ENCODE measurements at places on chromosomes 12 and 14.

- no peak for DNase-seq
Measured at GRCh38 chr12:108690542-108691174, 40.7 kb downstream of the CORO1C start.

DNA sequence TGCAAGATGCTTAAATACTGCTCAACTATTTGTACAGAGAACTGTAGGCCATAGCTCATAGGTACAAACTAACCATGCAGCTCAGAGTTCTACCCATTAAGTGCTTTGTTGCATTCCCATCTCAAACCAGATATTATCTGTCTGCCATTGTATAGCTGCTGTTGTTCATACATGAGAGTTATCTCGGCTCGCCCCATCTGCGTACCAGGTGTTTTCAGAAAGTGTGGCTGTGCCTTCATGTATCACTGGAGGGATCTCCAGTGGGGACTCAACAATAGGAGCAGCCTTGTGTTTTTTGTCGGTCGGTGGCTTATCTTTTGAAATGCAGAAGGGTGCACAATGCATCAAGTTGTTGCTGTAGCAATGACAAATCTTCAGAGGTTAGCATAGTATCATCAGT is 678.3 kb downstream of the RERGL start:
- no peak for DNase-seq

- DNase-seq = no peak
Measured at GRCh38 chr12:65881965-65882413, 57.7 kb downstream of the HMGA2 start.

- no peak for DNase-seq
Measured at GRCh38 chr12:19792028-19792427, 352.7 kb downstream of the AEBP2 start.

- DNase-seq = no peak
Measured at GRCh38 chr14:91940209-91940608, 7.3 kb downstream of the FBLN5 start.

- DNase-seq = no peak
Measured at GRCh38 chr12:104215638-104216297, at the start of gene TXNRD1. TSS of gene TXNRD1 (plus strand) at chr12:104215779. CDS start at chr12:104215803, 24 bp downstream.

DNA sequence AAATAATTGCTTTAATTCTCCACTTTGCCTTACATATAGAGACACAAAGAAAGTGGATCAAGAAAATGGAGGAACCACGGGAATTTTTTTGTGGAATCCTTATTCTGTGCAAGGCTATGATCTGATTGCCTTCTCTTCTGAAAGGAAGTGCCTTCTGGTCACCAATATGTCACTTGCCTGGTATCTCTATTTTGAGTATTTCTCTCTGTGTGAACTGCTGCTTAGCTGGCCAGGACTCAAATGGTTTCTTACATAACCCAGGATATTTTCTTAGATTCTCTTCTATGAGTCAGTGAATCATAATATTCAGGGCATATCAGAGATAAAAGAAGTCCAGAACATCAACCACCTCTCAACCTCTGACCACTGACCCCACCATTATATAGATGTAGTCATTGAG is 156.1 kb downstream of the DIO2 start:
- DNase-seq = no peak

GRCh38 chr12:132237772-132238487 is 91.5 kb downstream of the GALNT9 start:
- DNase-seq = no peak

DNA sequence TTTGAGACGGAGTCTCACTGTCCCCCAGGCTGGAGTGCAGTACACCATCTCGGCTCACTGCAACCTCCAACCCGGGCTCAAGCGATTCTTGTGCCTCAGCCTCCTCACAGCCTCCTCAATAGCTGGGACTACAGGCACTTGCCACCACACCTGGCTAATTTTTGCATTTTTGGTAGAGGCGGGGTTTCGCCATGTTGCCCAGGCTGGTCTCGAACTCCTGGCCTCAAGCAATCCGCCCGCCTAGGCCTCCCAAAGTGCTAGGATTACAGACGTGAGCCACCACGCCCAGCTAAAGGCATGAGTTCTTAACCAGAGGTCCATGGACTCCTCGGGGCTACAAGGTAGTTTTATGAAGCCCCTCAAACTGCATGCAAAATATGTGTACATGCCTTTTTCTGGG is 2.1 kb downstream of the SARNP start:
- no peak for DNase-seq

DNA sequence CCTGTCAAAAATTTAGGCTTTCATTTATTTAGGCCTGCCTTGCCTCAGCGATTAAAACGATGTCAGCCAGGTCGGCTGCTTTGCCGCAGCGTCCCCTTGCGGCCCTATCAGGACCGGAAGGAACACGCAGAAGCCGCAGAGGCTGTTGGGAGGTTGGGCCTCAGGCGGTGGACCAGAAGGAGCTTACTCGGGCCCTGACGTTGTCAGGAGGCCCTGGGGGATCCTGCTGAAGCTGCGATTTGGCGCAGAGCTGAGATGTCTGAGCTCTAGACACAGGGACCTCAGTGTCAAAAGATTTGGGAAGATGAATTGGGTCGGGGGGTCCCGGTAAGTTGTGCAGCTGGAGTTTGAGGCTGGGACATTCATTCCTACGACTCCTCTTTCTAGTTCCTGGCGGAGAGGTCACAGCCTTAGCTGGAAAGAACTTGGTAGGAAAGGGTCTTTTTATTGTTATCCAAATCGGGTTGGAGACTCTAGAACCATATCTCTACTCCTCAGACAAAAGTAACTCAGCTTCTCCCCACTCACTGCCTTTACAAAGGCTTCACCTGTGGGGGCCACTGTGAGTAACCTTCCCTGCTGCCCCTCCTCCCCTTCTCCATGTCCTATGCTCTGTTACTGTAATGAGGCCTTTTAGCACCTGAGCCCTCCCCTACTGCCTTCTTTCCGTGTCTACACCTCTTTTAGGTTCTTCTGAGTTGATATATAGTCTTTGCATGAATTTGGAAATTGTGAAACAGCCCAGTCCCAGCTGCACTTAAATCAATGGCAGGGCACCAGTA is 6.6 kb upstream of the ABCD2 start:
- DNase-seq = no peak

GRCh38 chr14:29062466-29062865 is 295.9 kb downstream of the FOXG1 start:
- DNase-seq = no peak

GRCh38 chr14:40806471-40806870 is 800.2 kb upstream of the LRFN5 start:
- no peak for DNase-seq

GRCh38 chr12:96215919-96216273 is 21.7 kb downstream of the ELK3 start:
- no peak for DNase-seq

DNA sequence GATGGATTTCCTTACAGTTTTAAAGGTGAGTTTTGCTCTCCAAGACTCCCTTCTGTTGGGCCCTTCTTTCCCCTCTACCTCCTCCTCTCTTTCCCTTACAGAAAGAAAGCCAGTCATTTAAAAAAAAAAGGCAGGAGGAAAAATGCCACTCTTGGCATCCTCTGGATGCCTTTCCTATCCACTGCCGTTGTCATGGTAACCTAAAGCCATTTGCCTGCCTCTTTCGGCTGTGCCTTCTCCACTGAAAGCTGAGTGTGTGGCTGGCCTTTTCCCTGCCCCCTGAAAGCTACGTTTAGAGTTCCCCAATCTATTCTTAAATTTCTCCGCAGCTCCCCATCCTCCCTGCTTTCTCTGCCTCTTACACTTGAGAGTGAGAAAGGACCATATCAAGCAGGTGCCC is 67.1 kb downstream of the TUNAR start:
- no peak for DNase-seq

- DNase-seq = no peak
Measured at GRCh38 chr14:95468448-95469133, 47.9 kb downstream of the SYNE3 start.

- no peak for DNase-seq
Measured at GRCh38 chr14:34682787-34683321, 31.5 kb downstream of the CFL2 start.

DNA sequence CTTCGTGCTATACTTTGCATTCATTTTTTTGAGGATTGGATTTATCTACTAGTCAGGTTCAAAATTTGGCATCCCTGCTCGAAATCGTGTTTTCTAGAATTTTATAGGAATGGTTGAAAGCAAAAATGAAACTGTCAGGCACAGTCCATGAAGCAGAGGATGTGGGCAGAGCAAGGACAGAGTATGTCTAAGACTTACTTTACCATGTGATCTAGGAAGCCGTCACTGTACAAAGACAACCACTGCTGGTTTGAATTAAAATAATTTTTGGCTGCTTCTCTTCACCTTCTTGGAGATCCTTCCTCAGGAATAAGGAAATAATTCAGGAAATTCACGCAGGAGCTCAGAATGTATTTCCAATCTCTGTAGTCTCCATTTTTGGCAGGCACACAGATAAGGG is 31.6 kb upstream of the SGPP1 start:
- no peak for DNase-seq

DNA sequence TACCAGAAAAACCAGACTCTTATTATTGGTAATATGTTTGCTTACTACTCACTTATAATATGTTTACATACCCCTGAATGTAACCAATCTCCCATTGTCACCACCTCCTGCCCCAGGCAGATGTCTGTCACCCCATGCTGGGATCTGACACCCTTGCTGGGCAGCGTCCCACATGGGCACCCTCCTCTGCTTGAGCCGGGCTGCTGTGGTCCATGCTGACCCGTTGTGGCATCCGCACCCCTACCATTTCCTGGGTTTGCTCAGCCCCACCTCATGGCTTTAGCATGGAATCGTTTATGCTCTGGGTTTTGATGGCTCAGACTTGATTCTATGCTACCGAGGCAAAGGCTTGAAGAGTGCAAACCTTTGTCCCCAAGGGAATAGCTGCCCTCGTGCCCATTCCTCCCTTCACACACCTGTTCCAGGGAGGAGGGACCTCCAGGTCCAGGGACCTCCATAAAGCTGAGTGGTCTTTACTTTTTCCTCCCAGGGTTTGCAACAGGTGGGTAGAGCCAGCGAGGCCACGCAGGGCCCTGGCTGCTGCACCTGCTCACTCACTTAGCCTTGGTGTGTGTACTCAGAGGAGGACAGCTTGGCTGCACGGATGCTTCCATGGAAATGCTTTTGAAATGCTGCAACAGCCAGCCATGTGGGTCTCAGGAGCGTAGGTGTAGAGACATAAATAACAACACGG is 68.7 kb downstream of the PRMT8 start:
- no peak for DNase-seq

- DNase-seq = no peak
Measured at GRCh38 chr12:127262615-127263014, 1004.4 kb upstream of the TMEM132C start.

GRCh38 chr14:37968664-37969240 is 239.0 kb upstream of the SSTR1 start:
- DNase-seq = no peak

DNA sequence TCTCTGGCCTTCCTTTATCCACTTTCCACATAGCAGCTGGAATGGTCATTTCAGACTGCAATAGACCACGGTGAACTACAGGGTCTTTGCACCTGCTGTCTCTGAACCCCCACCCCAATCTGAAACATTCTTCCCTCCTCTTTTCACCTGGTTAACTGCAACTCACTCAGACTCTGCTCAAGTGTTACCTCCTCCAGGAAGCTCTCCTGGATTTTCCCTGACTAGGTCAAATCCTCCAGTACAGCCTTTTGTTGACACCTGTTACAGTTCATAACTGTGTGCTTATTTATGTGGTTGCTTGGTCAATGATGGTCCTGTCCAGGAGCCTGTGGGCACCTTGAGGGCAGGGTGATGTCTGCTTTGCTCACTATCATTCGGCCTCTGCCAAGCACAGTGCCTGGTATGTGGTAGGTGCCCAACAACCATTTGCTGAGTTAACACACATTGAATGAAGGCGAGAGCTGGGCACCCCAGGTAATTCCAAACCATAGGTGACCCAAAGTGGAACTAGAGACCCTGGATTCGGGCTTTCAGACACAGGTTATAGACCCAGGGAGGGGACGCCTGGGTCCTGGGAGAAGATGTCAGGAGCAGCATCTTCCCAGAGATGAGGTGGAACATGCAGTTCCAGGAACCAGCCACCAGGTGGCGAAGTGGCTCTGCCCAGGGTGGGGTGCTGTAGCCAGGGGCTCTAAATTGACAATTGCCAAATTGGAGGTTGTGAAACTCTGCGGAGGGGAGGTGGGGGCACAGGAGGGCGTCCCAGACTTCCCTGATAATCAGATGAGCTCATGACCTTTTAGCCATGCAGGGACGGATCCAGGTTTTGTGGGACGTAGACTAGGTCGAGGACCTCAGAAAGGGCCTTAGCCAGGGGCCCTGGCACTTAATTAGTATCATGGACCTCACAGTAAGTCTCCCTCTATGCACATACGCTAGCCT is 28.1 kb downstream of the TRPV4 start:
- no peak for DNase-seq

GRCh38 chr12:96522690-96523089 is 33.3 kb downstream of the CFAP54 start:
- no peak for DNase-seq

- peak; percentile 96 for DNase-seq
Measured at GRCh38 chr12:95217377-95218149, at the start of the genes FGD6 and VEZT. TSS of gene FGD6 (minus strand) at chr12:95217467. CDS start at chr12:95217240, 227 bp downstream. TSS of gene VEZT (plus strand) at chr12:95217807. CDS start at chr12:95217851, 44 bp downstream.

GRCh38 chr12:13956060-13956590 is 25.3 kb downstream of the GRIN2B start:
- no peak for DNase-seq

DNA sequence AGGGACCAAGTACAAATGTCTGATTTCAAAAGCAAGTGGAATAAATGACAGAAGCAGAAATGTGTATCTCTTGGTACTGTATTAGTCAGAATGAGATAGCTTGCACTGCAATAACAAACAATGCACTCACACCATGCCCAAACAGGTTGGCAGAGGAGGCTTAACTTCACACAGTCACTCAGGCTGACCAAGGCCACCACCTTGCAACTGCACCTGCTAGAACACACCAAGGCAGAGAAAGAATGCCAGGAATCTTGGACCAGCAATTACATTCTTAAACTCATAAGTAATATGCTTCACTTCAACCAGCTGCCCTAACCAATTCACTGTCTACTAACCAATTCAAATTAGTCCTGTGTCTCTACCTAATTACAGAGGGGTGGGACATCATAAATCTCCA is 378.3 kb downstream of the BCL11B start:
- no peak for DNase-seq

DNA sequence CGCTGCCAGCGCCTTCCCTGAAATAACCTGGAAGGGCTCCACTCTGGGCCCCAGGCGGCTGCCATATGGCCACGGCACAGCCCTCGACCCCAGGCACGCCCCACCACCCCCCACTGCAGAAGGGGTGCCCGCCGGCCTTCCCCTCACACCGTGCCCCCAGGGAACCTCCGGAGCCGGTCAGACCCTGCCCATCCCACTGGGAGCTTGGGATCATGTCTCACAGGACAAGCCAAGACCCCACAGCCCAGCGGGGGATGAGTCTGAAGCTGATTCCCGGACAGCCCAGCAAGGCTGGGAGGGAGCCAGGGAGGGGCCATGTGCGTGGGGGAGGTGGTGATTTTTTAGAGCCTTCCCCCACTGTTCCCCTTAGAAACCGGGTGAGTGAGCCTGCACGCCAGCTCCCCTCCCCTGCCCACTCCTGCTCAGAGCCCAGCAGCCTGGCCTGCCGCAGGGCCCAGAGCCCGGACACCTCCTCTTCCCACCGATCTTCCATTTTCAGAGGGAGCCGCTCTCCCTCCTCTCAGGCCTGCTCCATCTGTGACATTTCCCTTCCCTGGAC is 1.4 kb downstream of the RIMBP2 start:
- DNase-seq = no peak

GRCh38 chr12:99852666-99853065 is 132.1 kb downstream of the ANKS1B start:
- no peak for DNase-seq

- no peak for DNase-seq
Measured at GRCh38 chr14:33457021-33457420, 493.9 kb downstream of the EGLN3 start.

GRCh38 chr12:51949342-51950030 is 2.0 kb upstream of the ACVR1B start:
- no peak for DNase-seq
